Activated CD8-positive, alpha-beta memory T cell treated with anti-CD3 and anti-CD28 coated beads for 48 hours (primary cell): ENCODE measurements at places on chromosomes 3 and 15.

DNA sequence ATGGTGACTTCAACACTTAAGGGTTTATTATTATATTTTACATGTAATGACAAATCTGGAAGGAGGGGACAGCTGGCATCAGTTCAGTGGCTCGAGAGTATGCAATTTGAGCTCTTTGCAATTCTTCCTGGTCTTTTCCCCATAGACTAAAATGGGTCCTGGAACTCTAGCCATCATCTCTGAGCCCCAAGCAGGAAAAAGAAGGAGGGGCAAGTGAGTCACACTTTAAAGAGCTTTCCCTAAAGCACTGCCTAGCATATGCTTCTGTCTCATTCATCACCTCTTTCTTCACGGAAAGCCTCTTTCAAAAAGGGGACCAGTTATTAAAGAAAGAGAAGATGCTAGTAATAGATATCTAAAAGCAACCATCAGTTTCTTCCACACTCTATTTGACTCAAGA, 466.3 kb downstream of the ZIC1 start:
- DNase-seq: no peak

DNA sequence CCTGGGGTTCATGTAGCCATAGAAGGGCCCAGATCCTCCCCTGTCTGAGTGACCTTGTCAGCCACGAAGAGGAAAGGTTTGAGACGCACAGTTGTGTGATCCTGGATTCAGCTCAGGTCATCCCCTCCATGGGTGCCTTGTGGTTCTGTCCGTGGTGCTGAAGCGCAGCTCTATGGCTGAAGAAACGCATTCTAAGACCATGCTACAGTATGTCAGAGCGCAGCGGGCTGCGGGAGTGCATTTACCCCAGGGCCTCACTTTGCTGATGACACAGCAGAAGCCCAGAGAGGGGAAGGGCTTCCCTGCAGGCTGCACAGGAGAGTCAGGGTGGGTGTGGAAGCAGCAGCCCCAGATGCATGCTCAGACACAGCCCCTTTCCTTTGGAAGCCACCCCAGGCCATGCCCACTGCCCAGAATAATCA, 68.8 kb upstream of the IQSEC1 start:
- no peak for DNase-seq

GRCh38 chr3:33132019-33132360, 18.2 kb downstream of the CRTAP start:
- no peak for DNase-seq

- no peak for DNase-seq
These were observed 53.7 kb downstream of the RGMA start for GRCh38 chr15:93035092-93035915.

GRCh38 chr3:196712514-196713413, 587 bp downstream of the PIGX start:
- DNase-seq: peak; percentile 36

GRCh38 chr3:183809270-183809669, 16.1 kb downstream of the MAP6D1 start:
- no peak for DNase-seq

DNA sequence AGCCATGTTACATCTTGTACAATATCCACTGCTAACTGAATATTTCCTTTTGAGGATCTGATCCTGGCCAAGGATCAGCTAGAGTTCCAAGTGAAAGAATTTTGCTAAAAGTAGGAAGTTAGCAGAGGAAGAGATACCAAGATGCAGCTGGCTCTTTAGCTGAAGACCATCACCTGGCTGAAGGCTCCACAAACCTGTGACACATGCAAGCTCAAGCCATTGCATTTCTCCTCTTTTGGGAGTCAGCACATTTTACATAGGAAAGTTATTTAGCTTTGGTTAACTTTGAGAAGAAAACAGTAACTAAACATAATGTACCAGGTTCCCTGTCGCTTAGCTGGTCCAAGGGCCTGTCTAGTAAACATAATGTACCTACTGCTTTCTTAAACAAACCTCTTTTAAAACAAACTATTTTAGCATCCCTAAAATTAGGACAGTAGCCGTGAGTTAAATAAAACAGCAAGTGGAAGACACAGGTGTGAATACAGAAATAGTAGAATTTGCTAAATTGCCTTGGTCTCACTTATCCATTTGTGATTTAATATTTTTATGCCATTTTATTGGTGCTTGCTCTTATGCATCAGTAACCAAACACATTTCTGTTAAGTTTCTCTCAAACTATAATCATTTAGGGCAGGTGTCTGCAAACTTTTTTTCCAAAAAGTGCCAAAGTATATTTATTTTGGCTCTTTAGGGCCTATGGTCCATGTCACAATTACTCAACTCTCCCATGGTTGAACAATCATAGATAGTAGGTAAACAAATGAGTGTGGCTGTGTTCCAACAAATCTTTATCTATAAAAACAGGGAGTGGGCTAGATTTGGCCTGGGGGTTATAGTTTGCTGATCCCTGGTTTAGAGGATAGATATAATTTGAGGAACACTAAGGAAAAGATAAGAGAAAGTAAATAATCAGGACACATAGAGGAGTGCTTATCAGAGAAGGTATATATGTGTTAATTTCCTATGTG, 11.2 kb downstream of the GCSAM start:
- no peak for DNase-seq

DNA sequence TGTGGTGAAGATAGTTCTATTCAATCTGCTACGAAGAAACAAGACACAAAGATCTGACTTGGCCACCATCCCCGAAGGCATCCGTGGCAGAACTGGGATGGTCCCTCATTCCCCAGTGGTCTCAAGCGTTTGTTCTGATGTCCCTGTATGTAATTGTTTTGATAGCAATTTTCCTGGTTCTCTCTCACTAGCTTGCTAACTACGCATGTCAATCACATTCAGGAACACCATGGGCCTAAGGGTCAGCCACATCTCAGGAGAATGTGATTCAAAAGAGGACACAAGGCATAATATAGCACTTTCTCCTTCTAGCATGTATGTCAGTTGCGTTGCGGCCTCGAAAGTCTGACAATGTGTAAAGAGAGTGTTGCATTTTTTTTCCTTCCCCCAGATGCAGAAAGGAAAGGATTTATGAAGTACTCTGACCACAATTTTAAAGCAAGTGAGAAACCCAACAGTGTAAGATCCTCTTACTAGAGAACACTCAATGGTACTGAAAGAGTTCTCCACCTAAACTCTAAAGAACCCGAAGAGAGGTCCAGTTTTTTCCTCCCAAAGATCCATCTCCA, 32.0 kb upstream of the TCF12 start:
- DNase-seq: no peak

GRCh38 chr3:97636465-97636864, 128.1 kb upstream of the ARL6 start:
- DNase-seq: no peak

DNA sequence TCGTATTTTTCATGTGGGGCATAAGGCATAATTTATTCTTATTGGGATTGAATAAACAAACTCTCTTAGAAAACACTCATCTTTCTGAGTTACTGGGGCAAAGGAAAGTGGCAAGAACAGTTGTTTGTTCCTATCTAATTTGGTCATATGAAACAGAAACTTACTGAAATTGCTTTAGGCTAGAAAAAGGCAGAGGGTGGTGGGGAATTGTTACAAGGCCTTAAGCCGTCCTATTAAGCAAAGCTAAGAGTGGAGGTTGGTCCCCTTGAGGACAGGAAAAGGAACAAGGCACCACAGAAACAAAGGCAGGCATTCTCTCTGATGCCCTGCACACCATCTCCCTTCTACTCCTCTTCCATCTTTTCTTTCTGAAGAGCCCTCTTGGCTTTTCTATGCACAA, 830.9 kb downstream of the EDEM1 start:
- no peak for DNase-seq

DNA sequence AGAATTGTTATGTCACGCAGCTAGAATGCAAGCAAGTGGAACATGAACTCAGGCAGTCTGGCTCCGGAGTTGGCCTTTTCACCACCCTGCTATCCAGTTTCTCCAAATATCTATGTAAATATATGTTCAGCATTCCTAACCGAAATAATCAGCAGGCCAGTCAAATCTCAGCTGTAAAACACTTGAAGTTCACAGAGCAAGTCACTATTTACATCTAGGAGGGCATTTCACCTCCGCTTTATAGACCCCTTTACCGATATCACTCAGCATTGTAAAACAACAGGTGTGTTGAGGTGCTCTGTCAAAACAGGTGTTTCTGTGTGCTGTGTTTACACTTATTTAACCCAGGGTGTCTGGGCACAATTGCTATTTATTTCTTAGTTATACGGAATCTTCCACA, 12.2 kb upstream of the HES1 start:
- no peak for DNase-seq

- no peak for DNase-seq
These were observed 243.7 kb downstream of the TLE3 start for GRCh38 chr15:69854001-69854400.

GRCh38 chr15:47972738-47973137, 148.1 kb upstream of the SLC24A5 start:
- DNase-seq: no peak

- DNase-seq: no peak
These were observed 25.2 kb upstream of the SLC4A7 start for GRCh38 chr3:27509376-27509775.
